Dermis lymphatic vessel endothelial cell (primary cell): ENCODE measurements at places on chromosomes 5 and 9. TPM values are rescaled to one million over a fixed set of nuclear protein-coding genes. Genes with fewer than 3 reads are reported as not detected.

The ZNF879 gene
- 3.8 and 6.4 TPM in 2 replicates for total RNA-seq

The SLU7 gene
- 64.3 and 72.5 TPM in 2 replicates for total RNA-seq

The C9orf153 gene
- total RNA-seq = under 0.01 and 0.34 TPM in 2 replicates

The AHRR gene
- total RNA-seq = 2.0 and 2.9 TPM in 2 replicates

The TMC1 gene
- 0.22 and 0.34 TPM in 2 replicates for total RNA-seq

The PCDHB5 gene
- total RNA-seq = 0.43 and 0.87 TPM in 2 replicates

The NR4A3 gene
- total RNA-seq = 0.09 and 0.76 TPM in 2 replicates

The SAXO1 gene
- total RNA-seq = not detected in 2 replicates

The OSMR gene
- total RNA-seq = 6.9 and 10.8 TPM in 2 replicates

The SPINK1 gene
- not detected in 2 replicates for total RNA-seq

The CCNG1 gene
- 243 and 324 TPM in 2 replicates for total RNA-seq

The ACTL7B gene
- under 0.01 TPM in 1 of 2 replicates, not detected in the other for total RNA-seq

The ARSK gene
- 2.4 and 2.6 TPM in 2 replicates for total RNA-seq
